ENCODE measurements at places on chromosomes 5 and 9. TPM values are rescaled to one million over a fixed set of nuclear protein-coding genes. Genes with fewer than 3 reads are reported as not detected.

GRCh38 chr9:131496844-131497405 lies 5.8 kb upstream of the POMT1 start:
- no peak for DNase-seq

DNA sequence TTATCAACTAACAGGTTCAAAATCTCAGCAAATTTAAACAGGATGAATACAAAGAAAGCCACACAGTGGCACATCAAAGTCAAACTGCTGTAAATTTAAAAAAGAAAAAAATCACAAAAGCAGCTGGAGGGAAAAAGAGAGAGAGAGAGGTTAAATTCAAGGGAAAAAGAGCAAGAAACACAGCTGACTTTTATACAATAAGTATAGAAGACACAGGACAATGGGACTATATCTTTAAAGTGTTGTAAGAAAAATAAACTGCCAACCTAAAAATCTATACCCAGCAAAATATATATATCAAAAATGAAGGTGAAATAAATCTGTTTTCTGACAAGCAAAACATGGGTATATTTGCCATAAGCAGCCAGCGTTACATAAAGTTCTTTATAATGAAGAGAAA lies 261.5 kb downstream of the TLE1 start:
- no peak for DNase-seq

DNA sequence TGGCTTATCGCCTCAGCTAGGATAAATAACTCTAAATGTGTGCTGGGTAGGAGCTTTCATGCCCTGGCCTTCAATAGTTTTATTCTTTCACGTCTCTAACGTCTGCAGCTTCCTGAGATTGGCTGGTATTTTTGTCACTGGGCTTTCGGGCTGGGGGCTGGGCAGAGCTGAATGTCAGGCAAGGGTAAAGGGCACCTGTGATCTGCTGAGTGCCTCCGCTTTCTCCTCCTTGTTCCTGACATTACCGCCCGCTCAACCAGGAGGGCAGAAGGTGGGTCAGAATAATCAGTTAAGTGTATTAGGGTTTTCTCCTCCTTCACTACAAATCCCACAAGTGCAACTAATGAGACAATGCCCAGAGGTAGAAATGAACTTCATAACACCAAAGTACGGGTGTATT lies 216.6 kb downstream of the TSSK1B start:
- no peak for DNase-seq

GRCh38 chr5:68420476-68421344 lies 205.2 kb downstream of the PIK3R1 start:
- no peak for DNase-seq

- no peak for DNase-seq
These were observed 26.7 kb downstream of the F2R start for GRCh38 chr5:76742583-76742982.

DNA sequence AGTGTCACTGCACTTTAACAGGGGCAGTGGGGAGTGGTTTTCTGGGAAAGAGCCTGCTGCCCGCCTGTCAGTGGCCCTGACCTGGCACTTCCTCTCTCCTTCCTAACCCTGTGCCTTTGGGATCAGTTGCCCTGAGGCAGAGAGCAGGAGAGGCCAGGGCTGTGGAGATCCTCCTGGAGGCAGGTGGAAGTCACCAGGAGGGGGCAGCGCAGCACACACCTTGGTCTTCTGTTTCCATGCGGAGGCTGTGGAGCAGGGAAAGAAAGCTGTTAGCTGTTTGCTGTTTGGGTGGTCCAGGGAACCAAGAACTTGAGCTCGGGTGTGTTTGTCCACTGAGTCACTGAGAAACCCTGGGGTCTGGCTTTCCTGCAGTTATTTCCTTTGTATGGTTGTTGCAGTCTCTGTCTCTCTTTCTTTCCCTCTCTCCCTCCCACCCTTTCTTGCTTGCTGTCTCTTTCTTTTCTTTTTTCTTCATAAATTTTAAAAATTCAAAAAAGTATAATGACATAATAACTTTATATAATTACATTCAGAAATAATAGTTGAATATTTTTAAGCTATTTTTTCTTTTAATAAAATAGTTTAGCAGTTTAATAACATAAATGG lies 28.1 kb downstream of the NTRK2 start:
- DNase-seq, result peak; percentile 51

DNA sequence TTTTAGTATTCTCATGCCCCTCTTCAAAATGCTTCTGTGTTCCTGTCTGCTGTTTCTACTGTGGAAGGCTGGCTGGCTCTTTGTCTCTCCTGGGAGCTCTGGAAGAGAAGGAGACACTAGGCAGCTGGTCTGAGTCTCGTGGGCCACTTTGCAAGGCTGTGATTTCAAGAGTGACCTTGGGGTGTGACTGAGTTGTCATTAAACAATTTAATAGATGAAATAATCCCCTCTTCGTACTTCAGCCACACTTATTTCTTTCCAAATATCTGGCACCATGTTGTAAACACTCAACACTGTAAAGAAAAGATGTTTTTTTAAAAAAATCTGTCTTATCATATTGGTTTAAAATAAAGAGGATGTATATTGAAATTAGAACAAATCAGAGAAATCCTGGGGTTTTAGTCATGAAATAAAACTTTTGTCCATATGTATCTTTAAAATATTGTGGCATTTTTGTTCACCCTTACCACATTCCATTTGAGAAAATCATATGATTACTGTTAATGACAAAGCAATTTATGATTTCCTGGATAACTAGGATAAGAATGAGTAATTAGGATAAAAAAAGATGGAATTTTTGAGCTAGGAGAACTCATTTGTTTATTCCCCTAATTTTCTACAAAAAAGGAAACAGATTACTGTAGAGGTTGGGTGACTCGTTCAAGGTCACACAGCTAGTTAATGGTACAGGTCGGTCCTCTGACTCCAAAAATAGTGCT lies 200.8 kb downstream of the MAT2B start:
- DNase-seq, result no peak

DNA sequence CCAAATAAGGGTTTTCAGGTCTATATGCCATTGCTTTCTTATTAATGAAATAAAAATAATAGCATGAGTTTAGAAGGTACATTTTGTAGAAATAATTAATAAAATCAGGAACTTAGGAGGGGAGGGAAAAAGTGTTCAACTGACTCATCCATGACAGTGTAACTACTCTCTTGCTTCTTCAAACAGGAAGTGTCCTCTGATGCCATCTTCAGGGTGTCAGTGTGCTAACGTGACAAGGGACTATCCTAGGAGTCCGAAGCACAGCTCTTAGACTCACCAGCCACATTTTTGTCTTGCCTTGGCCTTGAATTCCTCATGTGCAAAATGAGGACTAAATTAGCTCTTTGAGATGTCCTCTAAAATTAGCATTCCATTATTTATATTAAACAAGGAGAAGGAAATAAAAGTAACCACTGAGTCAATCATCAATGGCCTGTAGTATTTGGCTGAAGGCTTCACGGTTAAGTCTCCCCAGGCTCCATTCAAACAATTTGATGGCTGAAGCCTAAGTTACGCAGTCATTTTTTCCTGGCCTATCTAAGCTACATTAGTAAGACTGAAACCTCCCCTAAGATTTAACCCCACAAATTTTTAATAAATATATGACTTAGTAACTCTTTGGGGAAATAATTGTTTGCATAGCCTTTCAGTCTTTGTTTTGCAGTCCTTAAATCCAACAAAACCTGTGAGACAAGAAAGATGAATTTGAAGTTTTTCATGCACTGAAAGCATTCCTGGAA lies 151.1 kb downstream of the ARL15 start:
- no peak for DNase-seq

GRCh38 chr5:140575309-140575708 lies 10.7 kb downstream of the SLC35A4 start:
- DNase-seq, result no peak

- DNase-seq, result no peak
These were observed 325.3 kb downstream of the TLE1 start for GRCh38 chr9:81363916-81364480.

Gene SLC6A7
- total RNA-seq, result not detected

Gene STKLD1
- total RNA-seq, result 1.3 TPM

Gene APBA1
- total RNA-seq, result 1.2 TPM

Gene SV2C
- 0.19 TPM for total RNA-seq

Gene MIER3
- total RNA-seq, result 22.2 TPM

Gene ALDH7A1
- total RNA-seq, result 5.8 TPM

All from activated T-cell treated with anti-CD3 and anti-CD28 coated beads, Interleukin-2, amount 50 U/mL, for 72 hours (primary cell).